ENCODE measurements at places on chromosomes 16 and 17.

DNA sequence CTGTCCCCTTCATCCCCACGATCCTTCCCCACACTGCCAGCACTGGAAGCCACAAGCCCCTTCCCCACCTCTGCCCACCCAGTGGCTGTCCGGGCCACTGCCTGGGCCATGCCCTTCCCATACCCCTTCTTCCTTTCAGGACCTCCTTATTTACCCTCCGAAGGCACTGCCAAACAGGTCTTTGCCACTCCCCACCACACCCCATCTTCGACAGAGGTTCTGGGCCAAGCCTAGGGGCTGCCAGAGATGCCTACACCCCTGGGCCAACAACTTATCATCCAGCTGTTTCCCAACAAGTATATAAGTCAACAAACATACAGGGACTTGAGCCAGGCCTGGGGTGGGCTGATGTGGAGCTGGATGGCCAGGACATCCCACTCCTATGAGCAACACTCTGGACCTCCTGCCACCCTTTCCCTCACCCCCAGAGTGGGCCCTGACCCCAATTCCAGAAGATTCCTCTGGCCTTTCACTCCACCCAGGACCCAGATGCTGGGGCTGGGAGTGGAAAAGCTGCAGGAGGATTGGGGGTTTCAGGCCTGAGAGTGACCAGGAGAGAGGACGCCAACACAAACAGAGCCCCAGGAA is 1.5 kb upstream of the PPP1R1B start:
- no peak for DNase-seq

GRCh38 chr16:62539657-62540056 is 503.4 kb upstream of the CDH8 start:
- no peak for DNase-seq

- DNase-seq, result no peak
Observed at GRCh38 chr16:56912746-56913708, 18.9 kb upstream of the HERPUD1 start.

GRCh38 chr17:33494151-33494550 is 201.1 kb upstream of the ASIC2 start:
- DNase-seq, result no peak

GRCh38 chr17:41863074-41863848 is 2.0 kb downstream of the KLHL11 start:
- no peak for DNase-seq

DNA sequence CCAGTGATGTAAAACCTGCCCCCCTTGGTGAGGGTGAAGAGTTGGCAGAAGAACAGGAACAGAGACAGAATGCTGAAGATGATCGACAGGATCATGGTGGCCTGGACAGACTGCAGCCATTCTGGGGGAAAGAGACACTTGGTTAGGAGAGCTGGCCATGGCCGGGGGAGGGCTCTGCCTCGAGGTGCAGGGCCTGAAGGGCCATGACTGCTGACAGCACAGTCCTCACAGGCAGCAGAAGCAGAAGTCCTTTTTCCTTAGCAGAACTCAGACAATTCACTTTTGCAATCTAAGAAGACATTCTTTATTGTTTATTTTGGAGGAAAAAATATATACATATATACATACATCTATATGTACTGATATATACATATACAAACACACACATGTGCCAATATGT is 25.6 kb downstream of the PMP22 start:
- no peak for DNase-seq

DNA sequence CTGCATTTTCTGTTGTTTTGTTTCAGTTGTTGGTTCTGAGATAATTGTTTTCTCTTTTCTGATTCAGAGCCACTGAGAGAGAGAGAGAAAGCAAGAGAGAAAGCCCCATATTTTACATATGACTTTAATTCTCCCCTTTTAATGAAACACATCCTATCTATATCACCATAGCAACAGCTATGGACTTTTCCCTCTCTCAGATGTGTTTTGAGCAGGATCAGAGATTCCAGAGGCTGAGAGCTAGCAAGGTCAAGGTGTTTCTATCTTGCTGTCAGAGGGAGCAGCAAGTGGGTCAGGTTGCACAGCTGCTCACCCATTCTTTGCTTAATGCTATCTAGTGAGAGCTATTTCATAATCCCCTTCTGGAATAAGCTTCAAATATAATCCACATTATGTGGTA is 415.9 kb downstream of the CA10 start:
- DNase-seq, result no peak

GRCh38 chr17:65121916-65122806 is 15.0 kb upstream of the RGS9 start:
- DNase-seq, result no peak

- DNase-seq, result no peak
Observed at GRCh38 chr16:2530629-2531318, 434 bp downstream of the CEMP1 start.

DNA sequence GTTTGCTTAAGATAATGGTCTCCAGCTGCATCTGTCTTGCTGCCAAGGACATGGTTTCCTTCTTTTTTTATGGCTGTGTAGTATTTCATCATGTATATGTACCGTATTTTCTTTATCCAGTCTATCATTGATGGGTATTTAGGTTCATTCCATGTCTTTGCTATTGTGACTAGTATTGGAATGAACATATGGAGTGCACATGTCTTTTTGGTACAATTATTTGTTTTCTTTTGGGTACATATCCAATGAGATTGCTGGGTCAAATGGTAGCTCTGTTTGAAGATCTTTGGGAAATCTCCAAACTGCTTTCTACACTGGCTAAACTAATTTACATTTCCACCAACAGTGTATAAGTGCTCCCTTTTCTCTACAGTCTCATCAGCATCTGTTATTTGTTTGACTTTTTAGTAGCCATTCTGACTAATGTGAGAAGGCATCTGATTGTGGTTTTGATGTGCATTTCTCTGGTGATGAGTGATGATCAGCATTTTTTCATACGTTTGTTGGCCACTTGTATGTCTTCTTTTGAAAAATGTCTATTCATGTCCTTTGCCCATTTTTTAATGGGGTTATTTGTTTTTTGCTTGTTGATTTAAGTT is 66.2 kb downstream of the TNFRSF13B start:
- DNase-seq, result no peak

GRCh38 chr16:89498839-89499238 is 8.5 kb upstream of the ANKRD11 start:
- no peak for DNase-seq

- no peak for DNase-seq
Observed at GRCh38 chr17:61809816-61810392, 53.4 kb downstream of the BRIP1 start.

DNA sequence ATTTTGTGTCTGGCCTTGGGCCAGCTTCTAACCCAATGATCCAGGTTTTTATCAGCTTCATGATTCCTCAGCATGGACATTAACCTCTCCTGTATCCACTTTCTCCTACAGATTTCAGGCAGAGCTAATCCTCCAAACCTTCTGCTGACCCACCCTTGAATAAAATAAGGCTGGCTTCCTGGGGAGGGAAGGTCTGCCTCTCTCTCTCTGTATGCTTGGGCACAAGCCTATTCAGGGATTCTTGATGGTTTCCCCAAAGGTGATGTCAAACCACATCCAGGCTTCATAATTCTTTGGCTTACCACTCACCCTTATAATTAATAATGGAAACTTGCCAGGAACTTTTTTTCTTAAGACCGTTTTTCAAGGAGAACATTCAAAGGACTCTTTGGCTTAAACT is 240.1 kb downstream of the UTP18 start:
- no peak for DNase-seq

DNA sequence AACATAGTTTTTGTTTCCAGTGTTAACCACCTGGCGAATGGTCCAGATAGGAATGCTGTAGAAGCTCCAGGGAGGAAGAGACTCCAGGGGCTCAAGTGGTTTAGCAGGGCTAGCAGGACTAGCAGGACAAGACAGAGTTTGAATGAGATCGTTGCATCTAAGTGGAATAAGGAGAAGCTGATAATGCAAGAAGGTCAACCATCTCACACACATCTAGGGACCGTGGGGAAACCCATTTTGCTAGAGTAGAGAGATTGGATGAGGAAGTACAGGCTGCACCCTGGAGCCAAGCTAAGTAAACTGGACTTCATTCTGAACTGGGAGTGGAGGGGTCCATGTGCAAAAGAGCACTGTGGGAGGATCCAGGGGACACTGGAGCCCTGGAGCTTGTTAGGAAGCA is 86.1 kb upstream of the HSBP1 start:
- DNase-seq, result no peak

DNA sequence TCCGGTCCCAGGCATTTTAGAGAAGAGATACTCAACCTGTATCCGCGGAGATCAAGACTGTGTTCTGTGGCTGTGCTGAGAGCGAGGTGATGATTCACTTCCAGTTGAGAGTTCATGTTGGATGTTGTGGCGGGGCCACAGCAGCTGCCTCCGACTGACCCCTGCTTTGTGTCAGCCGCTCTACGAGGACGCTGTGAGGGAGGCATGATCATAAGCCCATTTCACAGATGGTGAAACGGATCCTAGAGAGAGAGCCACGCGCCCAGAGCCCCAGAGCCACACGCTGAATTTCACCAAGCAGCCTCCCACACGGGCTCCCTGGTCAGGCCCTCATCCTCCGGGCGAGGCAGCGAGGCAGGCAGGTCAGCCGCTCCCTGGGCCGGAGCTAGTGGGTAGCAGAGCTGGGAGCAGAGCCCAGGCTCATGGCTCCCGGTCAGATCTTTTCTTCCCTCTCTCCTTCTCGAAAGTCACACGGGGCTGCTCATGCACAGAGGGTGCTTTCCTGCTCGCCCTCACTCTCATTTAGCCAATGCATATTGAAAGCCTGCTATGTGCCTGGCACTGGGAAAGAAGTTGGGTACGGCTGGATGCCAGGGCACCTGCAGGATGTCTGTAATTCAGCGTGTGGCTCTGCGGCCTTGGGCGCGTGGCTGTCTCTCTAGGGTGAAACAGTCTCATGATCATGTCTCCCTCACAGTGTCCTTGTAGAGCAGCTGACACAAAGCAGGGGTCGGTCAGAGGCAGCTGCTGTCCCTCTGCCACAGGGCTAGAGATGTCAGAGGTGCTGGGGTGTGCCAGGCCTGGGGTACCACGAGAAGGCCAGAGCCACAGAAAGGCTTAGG is 155.6 kb upstream of the CHMP6 start:
- no peak for DNase-seq

DNA sequence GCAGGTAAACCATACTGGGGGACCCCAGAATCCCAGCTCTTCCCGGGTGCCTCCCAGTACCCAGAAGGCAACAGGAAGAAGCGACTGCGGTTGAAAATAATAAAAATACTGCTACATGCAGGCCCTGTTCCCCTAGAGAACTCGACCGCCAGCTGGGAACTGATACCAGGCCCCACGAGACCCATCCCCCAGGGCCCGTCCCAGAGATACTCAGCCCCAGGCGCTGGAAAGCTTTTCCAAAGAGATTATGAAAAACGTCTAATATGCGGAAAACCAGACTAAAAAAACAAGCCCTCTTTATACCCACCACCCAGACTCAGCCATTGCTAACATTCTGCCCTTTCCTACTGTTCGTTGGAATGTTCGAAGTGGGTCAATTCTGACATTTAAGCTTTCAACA is 12.9 kb upstream of the MEAK7 start:
- DNase-seq, result no peak

DNA sequence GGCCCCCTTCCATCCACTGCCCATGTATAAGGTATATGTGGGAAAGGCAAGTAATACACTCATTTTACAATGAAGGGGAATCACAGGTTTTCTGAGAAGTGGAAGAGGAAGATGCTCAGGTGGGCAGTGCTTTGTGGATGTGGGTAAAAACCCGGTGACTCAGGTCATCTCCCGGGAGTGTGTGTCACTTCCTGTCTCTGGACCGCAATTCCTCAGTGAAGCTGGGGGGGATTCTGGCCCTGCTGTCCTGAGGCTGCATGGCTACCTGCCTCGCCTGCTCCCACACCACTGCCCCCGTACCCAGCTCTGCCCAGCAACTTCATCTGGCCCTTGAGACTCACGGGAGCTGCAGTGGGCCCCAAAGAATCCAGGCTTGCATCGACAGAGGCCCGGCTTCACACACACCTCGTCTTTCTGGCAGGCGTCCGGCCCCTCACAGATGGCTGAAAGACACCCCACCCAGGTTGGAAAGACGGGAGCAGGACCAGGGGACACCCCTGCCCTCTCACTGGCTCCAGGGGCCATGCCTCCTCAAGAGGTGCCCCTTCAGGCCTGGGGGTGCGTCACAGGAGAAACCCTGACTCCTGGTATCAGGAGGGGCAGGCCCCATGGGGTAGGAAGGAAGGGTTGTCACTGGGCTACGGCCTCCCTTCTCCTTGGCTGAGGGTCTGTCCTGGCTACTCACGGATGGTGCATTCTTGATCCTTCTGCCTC is 882 bp downstream of the SCARF1 start:
- no peak for DNase-seq
